ENCODE measurements at places on chromosomes 11 and 22.

DNA sequence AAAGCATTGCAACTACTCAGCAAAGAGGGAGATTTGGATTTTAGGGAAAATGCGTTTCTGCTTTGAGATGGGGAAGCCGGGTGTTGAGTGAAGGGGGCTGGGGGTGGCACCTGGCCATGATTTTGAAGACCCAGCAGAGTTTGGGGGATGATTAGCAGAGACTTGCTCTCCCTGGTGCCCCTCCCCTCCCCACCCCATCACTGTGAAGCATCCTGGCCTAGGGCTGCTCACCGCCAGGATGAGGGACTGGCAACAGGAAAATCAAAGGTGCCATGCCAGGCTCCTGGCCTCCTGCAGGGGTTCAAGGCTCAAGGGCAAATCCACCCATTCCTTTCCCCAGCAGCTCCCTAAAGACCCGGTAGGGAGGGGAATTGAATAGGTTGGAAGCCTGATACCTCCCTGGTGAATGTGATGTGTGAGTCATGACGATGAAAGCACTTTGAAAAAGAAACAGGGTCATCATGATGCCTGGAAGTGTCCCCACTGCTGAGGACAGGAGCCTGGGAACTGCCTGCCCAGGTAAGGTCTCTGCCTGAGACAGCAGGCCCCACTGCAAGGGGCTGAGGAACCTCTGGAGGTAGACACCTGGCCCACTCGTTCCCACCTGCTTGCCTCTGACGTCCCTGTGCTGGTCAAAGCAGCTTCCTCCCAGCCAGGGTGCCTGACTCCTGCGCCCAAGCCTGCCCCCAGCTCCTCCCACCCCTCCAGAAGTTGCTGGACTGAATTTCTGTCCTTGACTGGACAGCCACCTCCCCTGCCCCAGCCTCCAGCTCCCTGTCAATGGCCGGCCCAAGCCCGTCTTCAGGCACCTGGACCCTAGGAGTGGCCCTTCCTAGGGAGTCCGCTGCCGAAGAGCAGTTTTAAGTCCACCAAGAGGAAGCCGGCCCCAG is 1.7 kb downstream of the CHST1 start:
- DNase-seq: no peak

DNA sequence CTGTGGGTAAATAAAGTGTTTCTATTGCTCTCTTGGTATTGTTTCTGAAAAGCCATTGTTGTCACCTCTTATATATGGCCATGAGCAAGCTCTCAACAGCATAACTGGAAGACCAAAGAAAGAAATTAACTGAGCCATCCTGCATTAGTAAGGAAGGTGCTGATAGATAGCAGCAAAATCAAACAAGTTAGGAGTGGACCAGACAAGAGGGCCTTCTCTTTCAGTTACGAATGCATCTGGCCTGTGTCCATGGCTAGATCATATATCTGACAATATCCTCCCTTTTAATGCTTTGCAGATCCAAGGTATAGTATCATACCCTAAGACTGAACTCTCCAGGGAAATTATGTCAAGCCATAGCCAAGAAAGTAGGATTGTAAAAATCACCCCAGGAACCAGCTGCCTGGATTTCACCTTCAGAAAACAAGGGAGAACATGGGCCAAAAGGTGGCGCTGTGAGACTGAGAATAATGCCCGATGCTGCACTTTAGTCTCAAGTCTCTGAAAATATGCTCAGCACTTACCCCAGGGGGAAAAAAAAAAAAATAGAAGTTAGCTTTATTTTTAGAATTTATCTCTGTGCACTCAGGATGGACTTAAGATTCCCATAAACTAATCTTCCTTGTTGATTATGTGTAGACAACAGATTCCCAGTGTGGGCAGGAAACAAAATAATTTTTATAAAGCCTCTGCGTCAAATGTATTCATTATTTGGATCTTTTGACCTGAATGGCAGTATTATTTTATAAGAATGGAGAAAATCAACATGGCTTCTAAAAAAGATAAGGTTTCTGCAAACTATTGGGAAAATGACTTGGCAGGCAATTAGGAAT is 415.1 kb downstream of the ETS1 start:
- peak; percentile 76 for DNase-seq

GRCh38 chr11:3193373-3194015 is 25.1 kb downstream of the MRGPRG start:
- no peak for DNase-seq

DNA sequence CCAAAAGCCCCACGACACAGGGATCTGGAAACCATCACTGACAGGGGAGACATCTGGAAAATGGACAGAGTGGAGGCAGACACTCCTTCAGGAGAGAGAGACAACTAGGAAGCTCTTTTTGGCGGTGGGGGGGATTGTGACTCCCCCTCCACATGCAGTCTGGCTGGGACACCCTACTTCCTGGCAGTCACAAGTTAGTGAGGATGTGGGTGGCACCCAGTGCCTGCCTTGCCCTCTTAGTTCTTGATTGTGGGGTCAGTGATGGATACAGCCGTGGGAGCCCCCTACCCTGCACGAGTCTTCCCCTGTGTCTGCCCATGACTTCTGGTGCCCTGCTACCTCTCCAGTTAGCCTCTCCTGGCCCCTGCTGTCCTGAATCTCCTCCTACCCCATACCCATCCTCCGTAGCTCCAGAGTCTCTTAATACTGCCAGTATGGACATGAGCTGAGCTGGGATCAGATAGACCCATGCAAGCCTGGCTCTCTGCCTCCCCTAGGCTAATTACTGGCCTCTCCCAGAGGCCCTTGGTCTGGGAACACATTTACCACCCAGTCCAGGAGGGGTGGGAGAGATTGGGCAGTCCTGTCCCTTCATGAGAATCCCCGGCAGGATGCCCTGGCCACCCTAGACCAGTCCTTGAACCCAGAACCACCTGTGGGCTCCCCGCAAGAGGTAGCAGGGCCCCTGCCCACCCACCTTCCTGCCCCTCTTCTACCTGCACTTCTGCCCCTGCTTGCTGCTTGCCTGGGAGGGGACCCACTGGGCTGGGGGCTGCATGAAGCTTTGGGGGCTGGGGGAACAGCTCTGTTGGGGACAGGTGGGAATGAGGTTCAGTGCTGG is 22.8 kb downstream of the RHBDD3 start:
- DNase-seq: no peak

GRCh38 chr11:123510579-123510905 is 80.5 kb downstream of the GRAMD1B start:
- no peak for DNase-seq

- no peak for DNase-seq
Observed at GRCh38 chr11:78798663-78799062, 224.0 kb upstream of the NARS2 start.

- no peak for DNase-seq
Observed at GRCh38 chr11:72228229-72228843, 3.8 kb downstream of the INPPL1 start.

DNA sequence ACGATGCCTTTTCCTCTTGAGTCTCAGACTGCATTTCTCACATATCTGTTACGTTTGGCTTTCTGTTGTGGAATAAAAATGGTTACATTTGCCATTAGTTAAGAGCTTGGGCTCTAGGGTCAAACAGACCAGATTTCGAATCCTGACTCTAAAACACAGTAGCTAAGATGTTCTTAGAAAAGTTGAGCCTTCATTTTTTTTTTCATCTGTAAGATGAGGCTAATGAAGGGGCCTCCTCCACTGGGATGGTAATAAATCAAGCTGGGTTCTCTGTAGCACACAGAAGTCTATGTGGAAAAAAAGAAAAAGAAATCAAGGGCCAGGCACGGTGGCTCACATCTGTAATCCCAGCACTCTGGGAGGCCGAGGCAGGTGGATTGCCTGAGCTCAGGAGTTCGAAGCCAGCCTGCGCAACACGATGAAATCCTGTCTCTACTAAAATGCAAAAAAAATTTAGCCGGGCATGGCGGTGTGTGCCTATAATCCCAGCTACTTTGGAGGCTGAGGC is 49.9 kb upstream of the CAPRIN1 start:
- DNase-seq: no peak

DNA sequence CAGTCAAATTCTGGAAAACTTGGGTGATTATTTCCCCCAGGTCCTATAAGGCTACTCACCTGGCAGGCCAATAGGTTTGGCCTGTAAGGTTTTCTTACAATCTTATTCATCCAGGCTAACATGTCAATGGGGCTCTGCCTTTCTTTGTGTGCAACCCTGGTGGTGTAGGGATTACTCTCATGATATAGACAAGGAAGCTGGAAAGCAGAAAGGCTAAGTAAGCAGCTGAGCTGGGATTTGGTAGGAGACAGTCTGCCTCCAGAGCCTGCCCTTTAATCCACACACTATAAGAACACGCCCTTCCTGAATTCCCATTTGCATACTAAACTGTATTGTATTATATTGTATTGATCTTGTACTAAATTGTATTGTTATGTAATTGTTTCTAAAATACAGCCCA is 373.3 kb upstream of the CCDC90B start:
- DNase-seq: no peak

DNA sequence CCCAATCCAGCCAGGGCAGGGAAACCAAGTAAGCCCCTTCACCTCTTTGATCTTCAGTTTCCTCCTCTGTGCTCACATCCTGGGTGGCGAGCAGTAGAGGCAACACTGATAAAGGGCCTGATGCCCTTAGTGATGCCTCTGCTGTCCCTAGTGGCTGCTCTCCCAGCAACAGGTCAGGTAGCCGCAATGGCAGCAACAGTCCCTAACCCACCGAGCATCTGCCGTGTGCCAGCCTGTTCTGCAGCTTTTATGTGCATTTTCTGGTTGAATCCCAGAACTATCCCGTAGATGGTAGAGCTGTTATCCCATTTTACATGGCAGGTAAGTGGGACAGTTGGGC is 5.2 kb downstream of the SCYL1 start:
- DNase-seq: no peak

- DNase-seq: no peak
Observed at GRCh38 chr11:106304274-106304673, 226.8 kb downstream of the AASDHPPT start.

DNA sequence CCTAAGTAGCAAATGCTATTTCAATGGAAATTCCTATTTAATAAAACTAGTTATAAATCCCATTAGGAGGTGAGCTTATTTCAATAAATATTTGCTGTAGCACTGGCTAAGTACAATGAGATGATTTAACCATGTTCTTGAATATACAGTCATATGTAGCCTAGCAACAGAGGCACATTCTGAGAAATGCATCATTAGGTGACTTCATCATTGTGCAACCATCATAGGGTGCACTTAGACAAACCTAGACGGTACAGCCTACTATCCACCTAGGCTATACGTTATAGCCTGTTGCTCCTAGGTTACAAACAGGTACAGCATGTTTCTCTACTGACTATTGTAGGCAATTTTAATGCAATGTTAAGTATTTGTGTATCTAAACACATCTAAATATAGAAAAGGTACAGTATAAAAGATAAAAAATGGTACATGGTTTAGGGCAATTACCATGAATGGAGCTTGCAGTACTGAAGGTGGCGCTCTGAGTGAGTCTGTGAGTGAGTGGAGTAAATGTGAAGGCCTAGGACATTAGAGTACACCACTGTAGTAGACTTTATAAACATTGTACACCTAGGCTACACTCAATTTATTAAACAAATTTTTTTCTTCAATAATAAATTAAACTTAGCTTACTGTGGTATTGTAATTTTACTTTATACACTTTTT is 350.1 kb downstream of the CASP12 start:
- DNase-seq: no peak

DNA sequence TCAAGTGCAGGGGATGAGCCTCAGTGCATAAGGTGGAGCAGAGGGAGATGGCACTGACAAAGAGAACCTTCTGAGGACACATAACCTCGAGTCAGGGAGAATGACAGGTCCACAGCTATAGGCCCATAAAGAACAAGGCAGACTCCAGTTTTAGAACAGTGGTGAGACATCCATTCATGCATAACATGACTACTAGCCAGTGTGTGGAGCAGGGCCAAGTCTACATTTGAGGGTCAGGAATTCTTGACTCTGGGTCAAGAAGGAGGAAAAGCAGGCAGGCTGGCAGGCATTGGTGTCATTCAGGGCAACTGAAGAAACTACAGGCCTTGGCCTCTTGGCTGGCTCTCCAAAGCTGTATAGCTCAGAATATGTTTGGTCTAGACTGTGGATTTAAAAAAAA is 54.9 kb downstream of the MTNR1B start:
- DNase-seq: no peak

- no peak for DNase-seq
Observed at GRCh38 chr11:2569321-2569721, 124.5 kb downstream of the KCNQ1 start.

DNA sequence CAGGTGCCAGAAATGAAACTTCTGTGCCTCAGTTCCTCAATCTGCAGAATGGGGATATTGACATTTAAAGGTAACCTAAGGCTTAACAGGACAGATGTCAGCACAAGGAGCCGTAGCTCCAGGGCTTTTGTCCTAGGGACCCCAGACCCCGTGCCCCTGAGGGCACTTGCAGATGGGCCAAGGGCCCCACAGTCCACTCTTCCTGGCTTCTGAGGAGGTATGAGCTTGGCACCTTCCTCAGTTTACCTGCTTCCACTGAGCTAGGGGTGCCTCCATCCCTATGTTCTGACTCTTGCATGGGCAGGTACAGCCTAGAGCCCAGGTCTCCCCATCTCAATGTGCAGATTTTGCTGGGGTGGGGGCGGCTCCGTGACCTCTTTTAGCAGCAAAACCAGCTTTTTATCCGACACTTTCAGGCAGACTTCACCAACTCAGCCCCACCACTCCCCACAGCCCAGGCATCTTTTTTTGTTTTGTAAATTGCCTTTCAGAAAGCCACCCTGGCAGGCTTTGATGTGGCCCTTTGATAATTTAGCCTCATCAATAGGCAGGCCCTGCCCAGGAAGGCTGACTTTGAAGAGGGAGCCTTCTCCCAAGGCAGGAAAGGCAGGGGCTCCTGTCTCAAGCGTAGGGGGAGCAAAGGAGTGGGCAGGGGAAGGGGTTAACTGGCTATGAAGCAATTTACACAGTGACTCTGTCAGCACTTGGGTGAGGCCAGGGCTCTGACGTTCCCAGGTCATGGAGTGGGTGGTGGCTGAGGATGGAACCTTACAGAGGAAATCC is 23.7 kb upstream of the FGF3 start:
- DNase-seq: no peak

GRCh38 chr11:64041846-64042245 is 6.1 kb downstream of the FLRT1 start:
- DNase-seq: no peak

- no peak for DNase-seq
Observed at GRCh38 chr22:21044931-21045584, 688 bp upstream of the LRRC74B start.

- no peak for DNase-seq
Observed at GRCh38 chr11:134466156-134466555, 54.1 kb upstream of the B3GAT1 start.

DNA sequence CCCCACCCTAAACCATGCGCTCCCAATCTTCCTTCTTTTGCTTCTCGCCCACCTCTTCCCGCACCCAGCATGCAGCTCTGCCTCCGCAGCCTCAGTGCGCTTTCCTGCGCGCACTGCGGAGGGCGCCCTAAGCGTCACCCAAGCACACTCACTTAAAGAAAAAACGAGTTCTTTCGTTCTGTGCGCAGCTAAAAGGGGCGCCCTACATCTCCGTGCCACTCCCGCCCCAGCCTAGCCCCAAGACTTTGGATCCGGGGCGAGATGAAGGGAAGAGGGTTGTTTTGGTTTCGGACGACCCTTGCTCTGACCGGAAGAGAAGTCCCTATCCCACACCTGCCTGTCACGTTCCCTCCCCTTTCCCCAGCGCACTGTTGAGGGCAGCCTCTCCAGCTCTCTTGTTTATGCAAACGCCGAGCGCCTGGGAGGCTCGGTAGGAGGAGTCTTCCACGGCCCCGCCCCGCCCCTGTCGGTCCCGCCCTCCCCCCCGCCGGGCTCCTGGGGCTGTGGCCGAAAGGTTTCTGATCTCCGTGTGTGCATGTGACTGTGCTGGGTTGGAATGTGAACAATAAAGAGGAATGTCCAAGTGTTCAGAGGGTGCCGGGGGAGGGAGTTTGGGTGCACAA is 5.3 kb downstream of the VSIG2 start:
- DNase-seq: peak; percentile 63
